ENCODE measurements at places on chromosomes 2 and 18.

GRCh38 chr18:14970027-14970426, 222.1 kb downstream of the ANKRD30B start:
- DNase-seq, result no peak

GRCh38 chr2:28047681-28048080, 157.2 kb downstream of the BABAM2 start:
- DNase-seq, result no peak

GRCh38 chr18:6866552-6867085, 137.1 kb downstream of the ARHGAP28 start:
- DNase-seq, result no peak

DNA sequence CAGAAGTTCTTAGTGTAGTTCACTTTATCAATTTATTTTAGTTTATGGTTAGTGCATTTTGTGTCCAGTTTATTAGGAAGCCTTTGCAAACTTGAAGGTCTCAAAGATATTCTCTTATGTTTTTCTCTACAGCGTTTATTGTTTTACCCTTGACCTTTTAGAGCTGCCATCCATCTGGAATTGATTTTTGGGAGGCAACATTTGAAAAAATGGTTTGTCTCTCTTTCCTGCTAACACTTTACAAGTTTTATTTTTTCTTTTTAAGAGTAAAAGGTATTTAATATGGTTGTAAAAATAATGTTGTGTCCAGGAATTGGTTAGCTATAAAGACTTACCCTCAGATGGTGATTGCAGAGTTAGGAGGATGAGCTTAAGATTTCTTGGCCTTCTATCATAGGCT, 14.0 kb downstream of the GORASP2 start:
- DNase-seq, result no peak

DNA sequence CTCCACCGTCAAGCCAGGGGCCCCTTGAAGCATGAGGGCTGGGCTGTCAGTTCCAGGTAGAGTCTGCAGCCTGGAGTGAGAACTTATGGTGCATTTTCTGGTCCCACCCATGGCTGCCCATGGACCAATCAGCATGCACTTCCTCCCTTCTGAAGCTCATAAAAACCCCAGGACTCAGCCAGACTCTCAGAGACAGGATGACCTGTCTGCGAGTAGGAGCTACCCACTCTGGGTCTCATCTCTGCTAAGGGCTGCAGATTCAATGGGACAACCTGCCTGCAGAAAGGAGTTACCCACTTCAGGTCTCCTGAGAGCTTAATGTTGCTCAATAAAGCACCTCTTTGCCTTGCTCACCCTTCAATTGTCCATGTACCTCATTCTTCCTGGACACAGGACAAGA, 9.4 kb upstream of the DUSP19 start:
- DNase-seq, result no peak

GRCh38 chr2:33011373-33011772, 64.6 kb downstream of the LTBP1 start:
- no peak for DNase-seq

DNA sequence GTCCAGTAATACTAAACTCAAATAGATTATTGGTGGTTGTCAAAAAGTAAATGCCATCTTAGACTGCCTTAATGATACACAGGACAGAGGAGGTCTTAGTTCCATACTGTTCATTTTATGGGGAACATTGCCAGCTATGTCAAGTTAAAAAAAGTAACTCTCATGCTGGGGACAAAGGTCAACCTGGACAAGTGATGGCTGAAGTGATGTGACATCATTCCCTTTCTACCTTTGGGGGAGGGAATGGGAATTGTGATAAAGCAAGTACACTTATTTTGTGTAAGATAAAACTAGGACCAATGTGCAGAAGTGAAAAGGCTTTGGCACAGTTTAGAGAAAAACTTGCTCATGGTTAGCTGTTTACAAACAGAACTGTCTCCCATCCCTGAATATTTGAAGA, 24.0 kb upstream of the SNORC start:
- no peak for DNase-seq

- no peak for DNase-seq
These were observed 230.7 kb downstream of the MYO3B start for GRCh38 chr2:170408461-170409163.

- no peak for DNase-seq
These were observed 456.5 kb downstream of the FBXO15 start for GRCh38 chr18:73691118-73691517.
